ENCODE measurements at places on chromosomes 2 and 18. TPM values are rescaled to one million over a fixed set of nuclear protein-coding genes. Genes with fewer than 3 reads are reported as not detected.

The POTEI gene
- not detected for total RNA-seq

The SLC8A1 gene
- 34.5 TPM for total RNA-seq

The ZNF804A gene
- total RNA-seq, result 2.8 TPM

The SAG gene
- not detected for total RNA-seq

The CPLX4 gene
- not detected for total RNA-seq

The IL37 gene
- not detected for total RNA-seq

The NEUROD1 gene
- not detected for total RNA-seq

The DGUOK gene
- 127 TPM for total RNA-seq

The CAPN14 gene
- total RNA-seq, result not detected

The C2orf15 gene
- 1.0 TPM for total RNA-seq

The ITGB1BP1 gene
- 93.1 TPM for total RNA-seq

The BARD1 gene
- 23.7 TPM for total RNA-seq

The MYCN gene
- total RNA-seq, result not detected

The TRPM8 gene
- 2.4 TPM for total RNA-seq

The ANKRD12 gene
- 24.1 TPM for total RNA-seq

The NT5C1B gene
- not detected for total RNA-seq

The ERBB4 gene
- 0.79 TPM for total RNA-seq

The INO80C gene
- total RNA-seq, result 9.6 TPM

The CD28 gene
- total RNA-seq, result not detected

The ALPG gene
- total RNA-seq, result 0.12 TPM

The G6PC2 gene
- not detected for total RNA-seq

The MEP1B gene
- total RNA-seq, result not detected

The IL1RN gene
- total RNA-seq, result 0.41 TPM

The FRZB gene
- total RNA-seq, result 0.31 TPM

The TEKT4 gene
- total RNA-seq, result not detected

The ALPI gene
- total RNA-seq, result not detected

The HTR2B gene
- total RNA-seq, result not detected

The SCN7A gene
- not detected for total RNA-seq

The ADAM17 gene
- total RNA-seq, result 71.3 TPM

The C2orf81 gene
- total RNA-seq, result 3.5 TPM

The LONRF2 gene
- 5.0 TPM for total RNA-seq

The GALNT5 gene
- total RNA-seq, result not detected

Measured in A172 (cell line).